ENCODE measurements at places on chromosomes 13 and 19. TPM values are rescaled to one million over a fixed set of nuclear protein-coding genes. Genes with fewer than 3 reads are reported as not detected.

The SWSAP1 gene
- total RNA-seq: 1.7 TPM

The ZNF442 gene
- 0.65 TPM for total RNA-seq

The ZNF492 gene
- total RNA-seq: under 0.01 TPM

The PDX1 gene
- not detected for total RNA-seq

The OR7G1 gene
- total RNA-seq: not detected

The OR7E24 gene
- not detected for total RNA-seq

The C19orf73 gene
- 0.48 TPM for total RNA-seq

The LYL1 gene
- total RNA-seq: 119 TPM

The NFIC gene
- 63.0 TPM for total RNA-seq

The TICAM1 gene
- total RNA-seq: 6.5 TPM

The S1PR5 gene
- total RNA-seq: not detected

The CXCL17 gene
- total RNA-seq: not detected

The ZNF471 gene
- 2.7 TPM for total RNA-seq

The SBK2 gene
- not detected for total RNA-seq

The PLPPR3 gene
- total RNA-seq: 0.48 TPM

The C13orf42 gene
- not detected for total RNA-seq

Measured in vein endothelial cell (primary cell).